ENCODE measurements at places on chromosomes 5 and 9.

- DNase-seq: peak; percentile 12
Measured at GRCh38 chr9:32703635-32704034, 68.2 kb upstream of the TAF1L start.

DNA sequence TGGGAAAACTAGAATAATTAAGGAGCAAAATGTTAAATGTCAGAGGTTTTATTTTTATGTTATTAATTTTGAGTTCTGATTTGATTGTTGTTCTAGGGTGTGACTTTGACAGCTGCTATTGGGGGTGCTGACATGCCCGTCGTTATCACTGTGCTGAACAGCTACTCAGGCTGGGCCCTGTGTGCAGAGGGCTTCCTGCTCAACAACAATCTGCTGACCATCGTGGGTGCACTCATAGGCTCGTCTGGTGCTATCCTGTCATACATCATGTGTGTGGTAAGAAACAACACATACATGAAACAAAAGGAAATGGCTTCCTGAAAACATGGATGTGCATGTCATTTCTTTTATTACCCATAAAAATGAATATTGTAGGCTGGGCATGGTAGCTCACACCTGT is 56.1 kb downstream of the NNT start:
- DNase-seq: no peak

GRCh38 chr5:54608423-54609085 is 91.0 kb downstream of the SNX18 start:
- no peak for DNase-seq

DNA sequence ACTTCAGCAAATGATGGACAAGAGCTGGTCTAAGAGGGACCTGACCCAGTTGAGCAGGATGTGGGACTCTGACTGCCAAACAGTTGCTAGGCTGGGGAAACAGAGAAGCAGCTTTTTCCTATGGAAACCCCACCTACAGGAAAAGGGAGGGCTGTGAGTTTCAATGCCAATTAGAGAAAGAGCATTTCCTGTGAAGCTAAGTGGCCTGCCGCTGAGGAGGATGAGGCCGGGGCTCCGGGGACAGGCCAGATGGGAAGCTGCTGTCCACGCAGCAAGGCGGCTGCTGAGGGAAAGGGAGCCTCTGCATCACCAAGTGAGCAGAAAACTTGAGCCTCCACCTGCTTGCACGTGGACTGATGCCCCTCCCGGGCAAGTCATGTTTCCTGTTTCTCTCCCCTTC is at the start of gene PCDH12:
TSS of gene PCDH12 (minus strand) at position 90 of the 400 bp plus-strand sequence. CDS start 351 bp downstream, outside the sequence.
- DNase-seq: no peak

- peak; percentile 47 for DNase-seq
Measured at GRCh38 chr5:98929710-98930298, 997 bp upstream of the CHD1 start.

All from HT-29 (cell line).